Activated T-helper 17 cell treated with anti-CD3 and anti-CD28 coated beads, Interleukin-2, amount 50 U/mL, for 72 hours (primary cell): ENCODE measurements at places on chromosomes 3 and 15.

GRCh38 chr15:78750566-78750965, 60.7 kb downstream of the ADAMTS7 start:
- ATAC-seq = no peak

- ATAC-seq = no peak
These were observed 149.6 kb downstream of the OPA1 start for GRCh38 chr3:193742628-193743027.

- no peak for ATAC-seq
These were observed 13.7 kb upstream of the HEG1 start for GRCh38 chr3:125069452-125069851.

- ATAC-seq = peak; percentile 58
These were observed 117.5 kb downstream of the PGPEP1L start for GRCh38 chr15:98889930-98890695.

DNA sequence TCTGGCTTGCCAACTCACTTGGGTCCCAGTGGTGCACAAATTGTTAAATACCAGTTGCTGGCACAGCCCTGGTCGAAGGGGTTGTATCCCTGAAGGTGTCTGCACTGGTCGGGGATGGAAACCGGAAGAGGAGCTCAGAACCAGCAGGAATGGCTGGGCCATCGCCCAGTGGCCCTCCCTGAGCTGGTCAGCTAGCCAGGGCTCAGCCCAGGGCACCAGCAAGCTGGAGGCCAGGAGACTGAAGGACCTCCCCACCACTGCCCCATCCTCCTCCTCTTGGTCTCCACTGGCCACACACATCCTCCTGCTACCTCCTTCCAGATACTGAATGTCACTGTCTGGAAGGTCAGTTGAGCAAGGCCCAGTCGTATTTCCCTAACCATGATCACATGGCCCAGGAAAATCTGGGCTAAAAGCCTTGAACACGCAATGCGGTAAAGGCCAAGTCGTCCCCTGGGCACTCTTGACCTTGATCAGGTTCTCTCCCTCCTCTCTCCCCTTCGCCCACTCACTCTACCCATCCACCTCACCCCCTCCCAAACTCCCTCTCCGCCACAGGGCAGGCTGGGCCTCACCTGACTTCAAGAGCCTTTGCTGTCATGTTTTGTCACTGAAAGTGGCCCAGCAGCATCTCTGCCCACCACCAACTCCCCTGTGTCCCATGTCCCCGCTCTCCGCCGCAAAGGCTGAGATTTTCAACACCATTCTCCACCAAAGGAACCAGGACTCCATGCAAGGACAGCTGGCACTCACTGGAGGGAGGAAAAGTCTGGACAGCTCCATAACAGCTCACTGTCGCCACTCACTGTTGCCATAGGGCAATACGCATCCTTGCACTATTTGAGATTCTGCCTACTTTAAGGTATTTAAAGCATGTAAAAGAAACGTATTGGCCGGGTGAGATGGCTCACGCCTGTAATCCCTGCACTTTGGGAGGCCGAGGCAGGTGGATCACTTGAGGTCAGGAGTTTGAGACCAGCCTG, 12.1 kb downstream of the ZDHHC19 start:
- no peak for ATAC-seq

DNA sequence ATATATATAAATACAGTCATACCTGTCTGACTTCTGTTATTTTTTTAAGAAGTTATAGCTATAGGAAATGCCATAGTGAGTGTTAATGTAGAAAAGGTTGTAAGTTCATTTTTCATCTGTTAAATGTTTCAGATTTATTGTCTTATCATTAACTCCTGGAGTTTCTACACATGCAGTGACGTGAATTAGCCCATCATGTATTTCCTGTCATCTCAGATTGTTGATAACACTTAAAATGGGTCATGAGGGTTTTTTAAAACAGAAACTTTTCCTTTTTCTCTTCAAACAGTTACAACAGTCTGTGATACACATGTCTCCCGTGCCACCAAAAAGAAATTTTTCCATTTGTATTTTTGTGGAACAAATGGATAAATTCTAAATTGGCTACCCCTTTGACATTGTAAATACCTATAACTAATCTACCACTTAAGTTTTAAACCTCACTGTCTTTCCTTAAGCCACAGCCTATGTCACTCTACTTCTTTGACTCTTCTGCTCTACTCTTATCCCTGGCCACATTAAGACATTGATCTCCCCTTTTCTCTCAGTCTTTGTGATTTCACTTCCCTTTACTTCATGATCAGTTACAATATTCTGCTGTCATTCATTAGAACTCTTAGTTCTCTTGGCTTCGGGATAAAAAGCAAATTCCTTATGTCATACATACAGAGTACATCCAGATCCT, 89.1 kb downstream of the NEO1 start:
- peak; percentile 52 for ATAC-seq

DNA sequence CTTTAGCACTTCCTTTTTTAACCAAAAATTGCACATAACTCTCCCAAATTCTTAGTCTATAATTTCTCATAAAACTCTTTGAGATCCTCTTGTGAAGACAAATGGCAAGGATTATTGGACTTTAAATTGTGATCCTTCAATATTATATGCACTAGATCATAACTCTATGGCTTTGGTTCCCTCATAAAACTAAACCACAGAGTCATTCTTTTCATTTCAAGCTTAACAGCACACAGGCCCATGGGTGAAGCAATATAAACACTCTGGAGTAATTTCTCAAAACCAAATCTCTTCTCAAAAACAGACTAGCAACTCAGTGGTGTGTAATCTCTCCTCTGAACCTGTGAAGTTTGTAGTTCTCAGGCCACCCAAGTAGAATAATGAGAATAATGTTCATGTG, 171.0 kb upstream of the NECTIN3 start:
- no peak for ATAC-seq

GRCh38 chr3:149955449-149955848, 15.2 kb downstream of the PFN2 start:
- no peak for ATAC-seq
